ENCODE measurements at places on chromosomes 7 and 10.
A peak's percentile ranks its signal among the peaks of the same experiment; 100 is the strongest.

DNA sequence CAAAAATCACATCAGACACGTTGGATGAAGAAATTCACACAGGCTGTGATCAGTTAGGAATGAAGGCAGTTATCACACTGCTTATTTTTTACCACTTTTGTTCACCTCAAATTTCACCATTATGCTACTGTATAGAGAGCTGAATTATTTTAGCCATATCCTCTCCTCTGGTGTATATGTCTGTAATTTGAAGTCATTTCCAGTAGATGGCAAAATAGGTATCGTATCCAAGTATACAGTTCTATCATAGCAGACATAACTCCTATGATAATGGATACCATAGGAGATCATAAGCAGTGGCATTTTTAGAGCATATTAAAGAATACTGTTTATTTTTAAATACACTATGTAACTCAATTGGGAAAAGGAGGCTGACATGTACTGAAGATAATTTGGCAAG lies 909.7 kb downstream of the DNAJB9 start:
- no peak for DNase-seq

- DNase-seq, result no peak
Observed at GRCh38 chr10:93600446-93601145, 439 bp downstream of the RBP4 start.

GRCh38 chr7:43686991-43687390 lies 42.3 kb downstream of the COA1 start:
- DNase-seq, result no peak

GRCh38 chr10:13113544-13113943 lies 13.6 kb downstream of the OPTN start:
- peak; percentile 23 for DNase-seq

DNA sequence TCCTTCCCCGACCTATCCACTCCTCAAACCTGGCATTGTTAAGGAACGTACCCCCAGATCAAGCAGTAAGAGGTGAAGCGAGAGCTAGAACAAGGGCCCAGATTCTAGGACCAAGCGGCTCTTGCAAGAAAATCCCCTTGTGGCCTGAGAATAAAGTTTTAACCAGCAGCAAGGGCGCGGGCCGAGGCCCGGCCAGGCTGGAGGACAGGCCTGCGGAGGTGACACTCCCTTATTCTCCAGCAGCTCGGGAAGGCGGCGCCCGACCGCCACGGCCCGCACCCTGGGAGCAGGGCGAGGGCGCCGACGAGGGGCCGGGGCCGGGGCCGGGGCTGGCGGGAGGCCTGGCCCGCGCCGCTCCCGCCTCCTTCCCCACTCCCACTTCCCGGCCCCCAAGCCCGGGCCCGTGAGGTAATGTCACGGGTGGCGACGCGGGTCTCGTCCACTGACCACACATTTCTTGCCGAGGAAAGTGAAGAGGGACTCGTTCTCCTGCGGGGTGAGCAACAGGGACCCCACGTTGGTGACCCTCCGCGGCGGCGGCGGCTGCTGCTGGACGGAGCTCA lies 551 bp downstream of the WASL start:
- no peak for DNase-seq

GRCh38 chr7:82164410-82164809 lies 279.2 kb downstream of the CACNA2D1 start:
- DNase-seq, result no peak

DNA sequence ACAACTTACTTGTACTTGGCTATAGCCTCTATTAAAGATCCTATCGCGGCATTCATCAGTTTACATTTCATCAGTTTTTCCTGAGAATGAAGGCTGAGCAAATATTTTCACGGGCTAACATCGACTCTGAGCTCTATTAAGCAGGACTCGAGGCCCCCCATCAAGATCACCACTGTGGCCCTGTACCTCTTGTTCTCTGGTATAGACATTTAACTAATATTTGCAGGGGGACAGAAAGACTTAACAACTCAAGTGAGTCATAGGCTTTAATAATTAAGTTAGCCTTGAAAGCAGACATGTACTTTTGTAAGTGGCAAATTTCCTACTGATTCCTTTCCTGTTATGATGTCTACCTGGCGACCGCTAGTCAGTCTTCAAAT lies 45.4 kb downstream of the DOCK4 start:
- DNase-seq, result no peak

GRCh38 chr10:108862676-108863350 lies 1060.5 kb downstream of the XPNPEP1 start:
- DNase-seq, result no peak

DNA sequence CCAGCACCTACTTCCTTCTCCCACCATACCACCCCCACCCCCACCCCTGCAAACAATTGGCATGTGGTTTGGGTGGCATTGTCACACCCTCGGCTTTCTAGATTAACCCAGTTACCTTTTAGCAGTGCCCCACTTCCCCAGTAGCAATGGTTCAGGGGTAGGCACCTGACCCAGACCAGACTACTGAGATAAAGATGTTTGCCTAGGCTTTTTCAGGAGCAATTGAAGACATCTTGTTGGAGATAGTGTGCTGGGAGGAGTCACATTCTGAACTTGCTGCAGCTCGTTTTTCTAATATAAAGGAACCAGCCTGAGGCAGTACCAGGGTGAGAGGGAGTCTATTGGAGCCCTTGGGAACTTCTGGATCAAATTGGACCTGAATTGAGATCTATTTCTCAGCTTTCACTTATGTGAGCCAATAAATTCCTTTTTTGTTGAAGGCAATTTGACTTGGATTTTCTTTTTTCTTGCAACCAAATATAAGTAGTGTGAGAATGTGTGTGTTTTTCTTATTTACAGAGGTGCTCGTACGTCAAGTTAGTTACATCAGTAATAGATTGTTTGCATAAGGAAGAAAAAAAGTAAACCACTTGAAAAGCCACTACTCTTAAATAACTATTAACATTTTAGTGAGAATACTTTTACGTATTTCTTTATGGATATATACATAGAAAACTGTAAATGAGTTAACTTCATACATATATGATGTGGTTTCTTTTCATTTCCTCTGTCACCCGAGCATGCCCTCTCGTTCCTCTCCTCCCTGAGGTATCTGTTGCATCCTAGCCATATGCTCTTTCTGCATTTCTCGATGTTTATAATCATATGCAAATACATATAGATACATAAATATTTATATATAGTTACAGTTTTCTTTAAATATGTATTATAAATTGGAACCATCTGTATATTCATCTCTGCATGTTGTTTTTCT lies 38.0 kb downstream of the RAB18 start:
- no peak for DNase-seq

GRCh38 chr7:29090836-29091601 lies 55.3 kb downstream of the CPVL start:
- no peak for DNase-seq

- DNase-seq, result no peak
Observed at GRCh38 chr7:80661729-80662128, 23.3 kb downstream of the CD36 start.

DNA sequence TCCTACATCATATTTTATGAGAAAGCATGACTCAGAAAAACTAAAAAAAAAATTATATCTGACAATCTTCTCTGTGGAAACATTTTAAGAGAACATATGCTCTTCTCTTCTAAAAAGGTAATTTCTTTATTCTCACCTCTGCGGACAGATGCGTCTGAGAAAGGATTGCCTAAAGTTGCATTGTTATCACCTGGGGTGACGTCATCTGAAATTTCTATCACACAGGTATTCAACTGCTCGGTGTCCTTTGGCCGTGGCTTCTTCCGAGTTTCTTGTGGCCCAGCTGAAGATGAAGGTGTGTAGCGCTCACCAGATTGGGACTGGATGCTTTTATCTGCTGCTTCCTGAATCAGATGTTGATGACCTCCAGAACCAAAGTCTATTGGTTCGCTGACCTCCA lies 14.3 kb upstream of the GATAD1 start:
- DNase-seq, result no peak

DNA sequence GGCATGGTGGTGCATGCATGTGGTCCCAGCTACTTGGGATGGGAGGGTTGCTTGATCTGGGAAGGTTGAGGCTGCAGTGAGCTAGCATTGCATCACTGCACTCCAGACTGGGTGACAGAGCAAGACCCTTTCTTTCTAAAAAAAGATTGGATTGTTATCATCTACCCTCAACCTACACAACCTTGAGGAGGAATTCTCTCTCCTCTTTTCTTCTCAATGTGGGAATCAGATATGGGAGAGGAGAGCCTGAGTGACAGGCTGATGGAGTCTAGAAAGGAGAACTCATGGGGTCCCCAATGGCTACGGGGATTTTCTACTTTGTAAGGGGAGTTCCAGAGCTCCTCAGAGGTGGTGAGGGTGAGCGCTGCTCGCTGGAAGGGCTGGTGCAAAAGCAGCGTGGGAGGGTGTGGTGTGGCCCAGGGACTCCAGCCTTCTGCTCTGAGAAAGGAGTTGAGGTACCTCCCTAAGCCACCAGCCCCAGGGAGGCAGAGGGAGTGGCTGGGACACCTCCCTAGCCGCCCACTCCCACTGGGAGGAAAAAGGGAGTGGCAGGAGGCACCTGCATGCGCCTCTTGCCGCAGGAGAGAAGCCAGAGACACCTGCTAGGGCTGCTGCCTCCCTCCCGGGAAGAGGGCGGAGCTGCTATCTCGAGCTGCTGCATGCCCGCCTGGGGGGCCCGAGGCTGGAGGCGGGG lies 48.4 kb downstream of the GATA3 start:
- DNase-seq, result no peak

DNA sequence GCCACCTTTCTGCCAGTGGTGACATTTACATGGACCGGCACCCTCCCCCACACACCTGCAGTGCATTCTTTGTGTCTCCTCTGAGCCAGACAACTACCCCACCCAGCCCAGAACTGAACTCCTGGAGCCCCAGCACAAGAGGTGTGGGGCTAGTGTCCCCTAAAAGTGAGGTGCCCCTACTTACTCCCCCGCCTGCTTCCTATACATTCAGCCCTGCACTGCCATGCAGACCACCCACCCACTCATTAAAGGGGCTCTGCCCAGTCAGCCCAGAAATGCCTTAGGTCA lies 1.9 kb downstream of the SAP25 start:
- no peak for DNase-seq

DNA sequence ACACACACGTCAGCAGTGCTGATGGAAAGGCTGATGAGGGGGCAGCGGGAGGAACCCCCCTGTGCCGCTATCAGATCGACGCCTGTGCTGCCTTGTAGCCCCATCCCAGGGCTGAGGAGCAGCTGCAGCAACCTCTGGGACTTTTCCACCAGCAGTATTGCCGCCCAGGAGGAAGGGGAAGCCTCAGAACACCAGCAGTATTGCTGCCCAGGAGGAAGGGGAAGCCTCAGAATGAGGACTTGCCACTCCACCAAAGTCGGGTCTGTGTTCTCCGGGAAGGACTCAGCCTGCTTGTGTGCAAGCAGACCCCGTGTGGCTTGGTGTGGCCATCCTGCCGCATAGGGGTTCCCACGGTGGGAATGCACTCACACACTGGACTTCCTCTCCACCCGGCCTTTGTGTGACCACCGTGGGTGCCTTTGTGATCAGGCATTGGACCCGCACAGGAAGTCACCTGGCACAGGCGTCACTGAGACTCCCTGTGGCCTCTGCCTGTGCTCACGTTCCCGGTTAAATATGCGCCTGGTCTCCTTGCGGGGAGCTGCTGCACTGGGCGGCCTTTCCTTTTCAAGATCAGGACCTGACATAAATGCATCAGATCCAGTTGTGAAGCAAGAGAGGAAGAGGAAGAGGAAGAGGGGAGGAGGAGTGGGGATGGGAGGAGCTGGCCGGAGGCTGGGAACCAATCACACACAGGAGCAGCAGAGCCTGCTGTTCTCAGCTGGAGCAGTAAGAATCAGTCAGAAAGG lies 248.5 kb downstream of the DNAJB6 start:
- DNase-seq, result no peak

- no peak for DNase-seq
Observed at GRCh38 chr10:117689566-117689965, 147.0 kb downstream of the EMX2 start.

DNA sequence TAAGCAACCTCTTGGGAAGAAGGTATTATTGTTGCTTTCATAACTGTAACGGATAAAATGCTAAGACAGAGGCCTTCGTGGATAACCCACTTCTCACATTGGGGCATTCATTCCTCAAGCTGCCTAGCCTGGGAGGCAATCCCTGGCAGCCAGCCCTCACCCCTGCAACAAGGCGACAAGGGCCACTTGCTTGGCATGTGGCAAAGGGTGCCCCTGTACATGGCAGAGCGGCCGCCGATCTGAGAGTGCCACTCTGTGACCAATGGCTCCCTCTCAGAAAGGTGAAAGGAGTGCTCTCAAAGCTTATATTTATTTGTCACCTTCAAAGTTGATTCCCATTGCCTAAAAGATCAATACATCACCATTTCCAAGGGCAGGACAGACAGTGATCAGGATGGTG lies 31.9 kb downstream of the EBF3 start:
- no peak for DNase-seq

GRCh38 chr7:95905167-95905566 lies 132.8 kb downstream of the DYNC1I1 start:
- no peak for DNase-seq

- no peak for DNase-seq
Observed at GRCh38 chr10:69044546-69044945, 43.4 kb upstream of the SRGN start.

- DNase-seq, result no peak
Observed at GRCh38 chr7:42627101-42627500, 284.8 kb downstream of the C7orf25 start.
